ENCODE measurements at places on chromosomes 1 and 21. TPM values are rescaled to one million over a fixed set of nuclear protein-coding genes. Genes with fewer than 3 reads are reported as not detected.
A peak's percentile ranks its signal among the peaks of the same experiment; 100 is the strongest.

- H3K36me3 ChIP-seq = no peaks in the 10 kb centered on the region
- H3K4me3 ChIP-seq = no peak overlapping the region
- H3K27ac ChIP-seq = no peak overlapping the region
- DNase-seq = no peak
- peaks cover 8% of the 10 kb centered on the region for H3K27me3 ChIP-seq
Measured at GRCh38 chr1:33322870-33323585, 2.1 kb upstream of the A3GALT2 start.

DNA sequence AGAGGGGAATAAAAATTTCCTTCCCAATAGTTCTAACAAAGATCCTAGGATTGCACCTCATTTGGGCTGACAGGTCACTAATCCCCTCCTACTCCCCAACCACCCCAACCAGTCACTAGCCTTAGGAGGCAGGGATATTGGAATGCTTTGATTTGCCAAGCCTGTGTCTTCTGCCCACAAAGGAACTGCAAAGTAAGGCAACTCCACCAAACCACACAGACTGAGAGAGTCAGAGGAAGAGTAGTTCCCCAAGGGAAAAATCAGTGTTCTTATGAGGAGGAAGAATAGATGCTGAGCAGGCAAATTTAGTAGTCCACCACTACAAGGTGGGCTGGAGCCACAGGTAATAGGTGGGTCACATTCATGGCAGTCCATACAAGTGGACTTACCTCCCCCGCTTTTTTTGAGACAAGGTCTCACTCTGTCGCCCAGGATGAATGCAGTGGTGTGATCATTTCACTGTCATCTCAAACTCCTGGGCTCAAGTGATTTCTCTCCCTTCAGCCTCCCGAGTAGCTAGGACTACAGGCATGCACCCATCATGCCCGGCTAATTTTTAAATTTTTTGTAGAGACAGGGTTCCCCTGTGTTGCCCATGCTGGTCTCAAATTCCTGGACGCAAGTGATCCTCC lies 3.7 kb upstream of the TMEM39B start:
- H3K27ac ChIP-seq = no peak overlapping the region
- peaks cover 8% of the 10 kb centered on the region for H3K27me3 ChIP-seq
- H3K36me3 ChIP-seq = no peaks in the 10 kb centered on the region

CDK18 gene
- total RNA-seq = 1.7 TPM

DNA sequence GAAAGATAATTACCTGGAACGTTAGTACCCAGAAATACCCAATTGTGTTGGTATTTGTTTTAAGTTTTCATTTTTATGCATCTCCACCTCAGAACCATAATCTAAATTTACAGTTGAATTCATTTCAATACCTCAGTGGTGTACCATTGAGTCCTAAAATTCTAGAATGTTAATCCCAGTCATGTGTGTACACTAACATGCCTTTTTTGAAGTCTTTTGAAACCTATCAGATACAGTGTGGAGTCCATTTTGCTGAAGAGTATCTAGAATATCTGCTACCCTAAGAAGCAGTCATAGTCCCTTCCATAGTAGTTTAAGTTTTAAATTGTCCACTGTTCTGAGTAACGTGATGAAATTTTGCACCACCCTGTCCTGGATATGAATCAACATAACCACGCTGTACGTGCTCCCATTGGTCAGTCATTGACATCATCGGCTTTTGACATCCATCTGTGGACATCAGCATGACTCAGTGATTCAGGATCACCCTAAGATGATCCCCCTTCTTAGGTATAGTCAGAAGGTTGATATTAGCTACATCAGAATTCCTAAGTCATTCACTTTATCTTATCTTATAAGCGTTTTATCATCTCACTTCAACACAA lies 7.5 kb upstream of the ASH1L start:
- no peak overlapping the region for H3K27ac ChIP-seq
- no peaks in the 10 kb centered on the region for H3K4me1 ChIP-seq
- H3K4me3 ChIP-seq = no peak overlapping the region

DNA sequence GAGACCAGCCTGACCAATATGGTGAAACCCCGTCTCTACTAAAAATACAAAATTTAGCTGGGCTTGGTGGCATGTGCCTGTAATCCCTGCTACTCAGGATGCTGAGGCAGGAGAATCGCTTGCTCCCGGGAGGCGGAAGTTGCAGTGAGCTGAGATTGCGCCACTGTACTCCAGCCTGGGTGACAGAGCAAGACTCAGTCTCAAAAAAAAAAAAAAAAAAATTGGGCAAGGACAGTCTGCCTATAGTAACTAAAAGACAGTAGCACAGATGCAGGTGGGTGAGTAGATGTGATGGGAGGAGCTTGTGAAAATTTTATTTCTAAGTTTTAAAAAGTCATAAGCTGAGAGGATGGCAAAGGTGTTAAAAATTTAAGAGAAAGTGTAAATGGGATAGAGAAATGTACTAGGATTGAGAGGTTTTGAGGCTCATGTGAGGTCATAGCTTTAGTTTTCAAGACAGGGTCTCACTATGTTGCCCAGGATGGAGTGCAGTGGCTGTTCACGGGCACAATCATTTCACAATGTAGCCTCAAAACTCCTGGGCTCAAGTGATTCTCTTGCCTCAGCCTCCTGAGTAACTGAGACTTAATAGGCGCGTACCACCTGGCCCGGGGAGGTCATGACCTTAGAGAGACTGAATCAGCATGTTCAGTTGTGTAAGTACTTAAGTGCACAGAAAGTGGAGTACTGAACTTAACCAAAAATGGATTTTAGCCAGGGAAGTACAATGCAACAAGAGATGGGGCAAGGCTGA lies 33.7 kb downstream of the PTP4A2 start:
- peaks cover 16% of the 10 kb centered on the region for H3K4me1 ChIP-seq
- no peak for DNase-seq
- peaks cover 10% of the 10 kb centered on the region for H3K27me3 ChIP-seq
- H3K4me3 ChIP-seq = no peak overlapping the region

GRCh38 chr1:157963713-157964112 lies 29.7 kb upstream of the KIRREL1 start:
- no peak overlapping the region for H3K4me3 ChIP-seq
- DNase-seq = peak; percentile 82
- H3K27me3 ChIP-seq = peaks cover 6% of the 10 kb centered on the region
- peaks cover 14% of the 10 kb centered on the region for H3K4me1 ChIP-seq

- no peak for DNase-seq
- H3K36me3 ChIP-seq = no peaks in the 10 kb centered on the region
- no peak overlapping the region for H3K4me3 ChIP-seq
- H3K27me3 ChIP-seq = no peaks in the 10 kb centered on the region
Measured at GRCh38 chr1:45679123-45679522, 7.2 kb downstream of the GPBP1L1 start.

DNA sequence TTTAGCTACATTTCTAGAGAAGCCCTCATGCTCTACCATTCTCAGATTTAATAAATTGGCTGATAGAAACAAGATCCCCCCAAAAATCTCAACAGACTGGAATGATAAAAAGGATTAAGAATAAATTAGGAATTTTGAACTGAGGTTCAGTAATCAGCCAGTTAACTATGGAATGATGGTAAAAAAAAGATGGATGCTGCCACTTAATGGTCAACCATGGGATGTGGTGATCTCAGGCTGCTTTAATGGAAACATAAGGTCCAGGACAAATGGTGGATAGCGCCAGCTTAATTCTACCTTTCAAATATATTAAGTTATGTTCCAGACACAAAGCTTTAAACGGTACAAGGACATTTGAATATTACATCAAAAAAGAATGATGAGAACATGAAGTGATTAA lies 49.9 kb downstream of the CCN1 start:
- no peak for DNase-seq
- no peaks in the 10 kb centered on the region for H3K36me3 ChIP-seq
- no peak overlapping the region for H3K4me3 ChIP-seq
- peaks cover 2% of the 10 kb centered on the region for H3K27me3 ChIP-seq
- peaks cover 5% of the 10 kb centered on the region for H3K4me1 ChIP-seq

GRCh38 chr21:38959692-38960061 lies 153.9 kb downstream of the ETS2 start:
- DNase-seq = no peak
- no peaks in the 10 kb centered on the region for H3K4me1 ChIP-seq
- H3K4me3 ChIP-seq = no peak overlapping the region
- H3K36me3 ChIP-seq = peaks cover 20% of the 10 kb centered on the region
- peaks cover 2% of the 10 kb centered on the region for H3K27me3 ChIP-seq

DNA sequence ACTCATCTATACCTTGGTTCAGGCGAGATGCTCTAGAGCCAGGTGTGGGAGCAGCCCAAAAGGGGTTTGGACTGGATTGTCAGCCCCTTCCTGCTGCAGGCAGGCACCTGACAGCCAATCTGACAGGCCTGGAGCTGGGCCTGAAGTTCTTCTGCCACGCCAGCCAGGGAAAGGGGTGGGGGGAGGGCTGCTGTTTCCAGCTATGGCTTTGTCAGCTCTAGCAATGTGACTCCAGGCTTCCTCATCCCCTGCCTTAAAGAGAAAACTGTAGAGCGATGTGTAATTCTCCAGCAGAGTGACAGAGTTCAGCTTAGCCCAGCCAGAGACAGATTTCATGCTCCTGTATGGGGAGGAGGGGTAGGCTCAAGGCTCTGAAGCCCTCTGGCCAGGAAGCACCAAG lies 30.3 kb downstream of the WNT4 start:
- H3K4me3 ChIP-seq = no peak overlapping the region
- no peak for DNase-seq
- H3K4me1 ChIP-seq = peaks cover 8% of the 10 kb centered on the region
- no peak overlapping the region for H3K27ac ChIP-seq

DNA sequence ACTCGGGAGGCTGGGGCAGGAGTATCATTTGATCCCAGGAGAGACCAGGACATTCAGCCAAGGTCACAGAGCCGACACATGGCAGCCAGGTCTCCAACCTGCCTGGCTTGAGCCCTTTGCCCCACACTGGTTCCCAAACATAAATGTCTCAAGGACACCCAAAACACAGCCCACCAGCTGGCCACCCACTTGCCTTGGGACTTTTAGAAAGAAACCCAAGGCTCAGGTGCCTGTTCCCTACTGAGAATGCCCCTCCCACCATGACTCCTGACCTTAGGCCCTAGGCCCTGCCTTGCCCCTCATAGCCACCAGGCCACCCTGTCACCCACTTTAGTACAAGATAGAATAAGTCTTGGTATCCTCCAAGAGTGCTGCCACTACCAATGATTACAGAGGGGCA lies 41.9 kb upstream of the LRP8 start:
- DNase-seq = no peak
- H3K4me3 ChIP-seq = no peak overlapping the region
- H3K27ac ChIP-seq = no peak overlapping the region
- peaks cover 3% of the 10 kb centered on the region for H3K27me3 ChIP-seq
- peaks cover 12% of the 10 kb centered on the region for H3K4me1 ChIP-seq

DNA sequence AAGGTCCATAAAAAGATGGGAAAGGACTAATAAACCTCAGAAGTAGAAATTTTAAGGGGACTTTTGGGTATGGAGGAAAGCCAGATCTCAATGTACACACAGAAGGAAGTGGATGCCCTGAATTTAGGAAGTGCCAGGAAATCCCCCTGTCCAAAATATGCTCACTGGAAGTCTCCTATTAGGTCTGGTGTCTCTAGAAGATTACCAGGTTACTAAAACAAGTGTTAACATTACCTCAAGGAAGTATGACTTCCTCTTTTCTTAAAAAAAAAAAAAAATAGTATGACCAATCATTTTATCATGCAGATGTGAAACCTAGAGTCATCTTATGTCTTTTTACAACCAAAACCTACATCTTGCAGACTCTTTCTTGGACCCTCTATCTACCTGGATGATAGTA lies 30.7 kb downstream of the CD58 start:
- no peak for DNase-seq
- no peak overlapping the region for H3K27ac ChIP-seq
- no peak overlapping the region for H3K4me3 ChIP-seq
- H3K36me3 ChIP-seq = peaks cover 13% of the 10 kb centered on the region

- no peak for DNase-seq
- H3K36me3 ChIP-seq = no peaks in the 10 kb centered on the region
- H3K4me1 ChIP-seq = peaks cover 7% of the 10 kb centered on the region
- H3K27me3 ChIP-seq = peaks cover 5% of the 10 kb centered on the region
- peak overlapping the region; percentile 71 for H3K4me3 ChIP-seq
Measured at GRCh38 chr1:70202173-70202758, 3.1 kb downstream of the LRRC40 start.

DNA sequence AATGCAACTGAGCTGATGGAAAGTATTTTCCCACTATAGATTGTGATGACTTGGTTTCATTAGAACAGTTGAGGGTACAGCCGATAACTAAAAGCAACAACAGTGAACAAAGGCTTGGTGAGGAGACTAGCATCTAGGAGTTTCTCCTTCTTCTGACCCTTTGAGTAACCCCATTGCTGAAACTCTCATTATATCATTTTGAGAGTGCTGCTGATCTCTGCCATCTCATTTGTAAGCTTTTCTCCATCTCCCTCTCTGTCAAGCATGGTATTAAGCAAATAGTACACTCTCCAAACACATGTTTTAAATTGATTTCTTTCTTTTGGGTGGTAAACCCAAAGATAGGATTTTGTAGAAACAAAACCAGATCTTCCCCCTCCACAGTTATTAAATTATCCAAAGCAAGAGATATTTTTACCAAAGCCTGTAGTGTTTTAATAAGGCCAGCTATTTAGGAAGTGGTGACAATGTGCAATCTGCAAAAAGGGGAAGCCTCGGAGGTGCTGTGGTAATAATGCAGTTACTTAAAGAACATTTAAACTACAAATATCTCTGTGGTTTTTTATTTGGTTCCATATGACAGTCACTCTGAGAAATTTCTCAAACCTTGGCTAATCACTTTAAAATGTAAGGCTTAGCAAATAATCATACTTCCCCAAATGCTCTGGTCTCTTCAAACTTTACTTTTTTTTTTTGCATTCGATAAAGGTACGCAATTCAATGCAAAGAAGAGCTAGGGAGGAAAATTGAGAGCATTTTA lies 287.5 kb downstream of the HLX start:
- H3K27me3 ChIP-seq = no peaks in the 10 kb centered on the region
- peaks cover 5% of the 10 kb centered on the region for H3K4me1 ChIP-seq

DNA sequence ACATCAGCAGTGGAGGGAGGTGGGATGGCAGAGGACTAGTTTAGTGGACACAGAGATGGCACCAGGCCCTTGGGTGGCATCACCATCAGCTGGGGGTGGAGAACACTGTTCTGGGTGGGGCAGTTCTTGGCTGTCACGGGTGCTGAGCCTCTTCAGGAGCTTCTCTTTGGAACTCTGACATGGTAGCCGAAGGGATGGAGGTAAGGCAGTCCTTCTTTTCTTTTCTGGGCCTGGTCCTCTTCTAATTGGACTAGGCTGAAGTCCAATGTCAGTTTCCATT lies 8.3 kb upstream of the MEF2D start:
- peaks cover 22% of the 10 kb centered on the region for H3K27me3 ChIP-seq
- DNase-seq = no peak

GRCh38 chr1:207890136-207890738 lies 20.7 kb downstream of the CD34 start:
- peaks cover 2% of the 10 kb centered on the region for H3K27me3 ChIP-seq
- H3K36me3 ChIP-seq = no peaks in the 10 kb centered on the region
- no peak overlapping the region for H3K27ac ChIP-seq
- no peaks in the 10 kb centered on the region for H3K4me1 ChIP-seq
- no peak for DNase-seq

- H3K27ac ChIP-seq = peak overlapping the region; percentile 79
- peaks cover 13% of the 10 kb centered on the region for H3K36me3 ChIP-seq
Measured at GRCh38 chr1:201713086-201713810, 115.7 kb upstream of the IPO9 start.

NBPF6 gene
- not detected for total RNA-seq

FAF1 gene
- total RNA-seq = 57.3 TPM

TNFRSF4 gene
- total RNA-seq = 0.29 TPM

OR2M3 gene
- not detected for total RNA-seq

- H3K27me3 ChIP-seq = peaks cover 1% of the 10 kb centered on the region
- peaks cover 11% of the 10 kb centered on the region for H3K4me1 ChIP-seq
- no peak overlapping the region for H3K27ac ChIP-seq
- no peaks in the 10 kb centered on the region for H3K36me3 ChIP-seq
- H3K4me3 ChIP-seq = no peak overlapping the region
- DNase-seq = no peak
Measured at GRCh38 chr1:224676551-224676950, 60.4 kb downstream of the CNIH3 start.
